ENCODE measurements at places on chromosomes 2 and 18.

DNA sequence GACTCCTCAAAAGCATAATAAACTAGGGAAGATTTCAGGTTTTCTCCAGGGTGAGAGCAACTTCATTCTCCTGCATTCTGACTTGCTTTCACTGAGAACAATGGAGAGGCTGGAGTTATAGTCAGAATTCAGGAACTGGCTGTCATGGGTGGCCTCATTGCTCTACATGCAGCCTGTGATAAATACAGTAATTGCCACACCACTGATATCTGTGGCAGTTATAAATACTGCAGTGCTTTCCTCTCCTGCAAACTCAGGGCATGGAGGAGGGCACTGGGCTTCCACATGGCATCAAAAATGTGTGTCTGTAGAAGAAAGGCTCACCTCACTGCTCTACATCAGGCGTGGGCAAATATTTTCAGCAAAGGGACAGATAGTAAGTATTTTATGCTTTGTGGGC, 510.2 kb downstream of the ZNF516 start:
- DNase-seq: no peak

DNA sequence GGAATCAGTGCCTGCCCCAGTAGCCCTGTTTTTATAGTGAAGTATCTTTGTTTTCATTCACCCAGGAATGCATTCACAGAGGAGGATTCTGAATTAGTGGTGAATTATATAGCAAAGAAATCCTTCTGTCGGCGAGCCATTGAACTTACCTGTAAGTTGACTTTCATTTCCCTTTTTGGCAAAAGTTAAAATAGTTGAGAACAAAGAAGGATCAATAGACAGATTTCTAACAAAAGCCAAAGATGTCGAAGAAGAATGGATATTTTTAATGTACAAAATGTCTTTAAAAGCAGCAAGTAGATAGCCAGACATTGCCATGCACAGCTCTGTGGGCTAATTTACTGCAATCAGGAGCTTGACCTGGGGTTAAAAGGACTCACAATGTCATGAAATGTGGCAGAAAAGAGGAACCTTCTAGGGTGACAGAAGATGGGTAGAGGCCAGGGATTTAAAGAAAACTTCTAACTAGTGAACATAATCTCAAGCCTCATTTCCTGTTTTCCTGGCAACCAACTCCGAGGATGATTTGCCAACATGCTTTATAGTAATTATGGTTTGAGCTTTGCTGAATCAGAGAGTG, 53.8 kb upstream of the TMEM87B start:
- no peak for DNase-seq

GRCh38 chr2:156538083-156538504, 101.9 kb downstream of the GPD2 start:
- no peak for DNase-seq

GRCh38 chr2:103739921-103740320, 978.1 kb downstream of the TMEM182 start:
- no peak for DNase-seq

DNA sequence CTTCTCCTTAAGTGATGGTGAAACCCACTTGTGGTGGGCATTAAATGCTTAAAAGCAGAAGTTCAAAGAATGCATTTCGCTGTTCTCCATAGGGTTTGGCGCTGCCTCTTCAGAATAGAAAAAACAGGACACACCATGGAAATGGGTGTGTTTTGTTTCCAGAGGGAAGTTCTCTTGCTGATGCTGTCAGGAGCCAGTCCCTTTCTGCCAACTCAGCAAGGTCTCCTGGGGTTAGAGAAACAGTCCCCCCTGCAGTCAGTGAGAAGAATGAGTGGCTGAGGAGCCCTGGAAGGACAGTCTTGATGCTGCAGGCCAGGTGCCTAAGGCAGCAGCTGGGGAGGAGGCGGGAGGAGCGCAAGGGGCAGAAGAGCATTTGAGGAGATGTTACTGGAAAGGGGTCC, 37.8 kb upstream of the ASAP2 start:
- no peak for DNase-seq

DNA sequence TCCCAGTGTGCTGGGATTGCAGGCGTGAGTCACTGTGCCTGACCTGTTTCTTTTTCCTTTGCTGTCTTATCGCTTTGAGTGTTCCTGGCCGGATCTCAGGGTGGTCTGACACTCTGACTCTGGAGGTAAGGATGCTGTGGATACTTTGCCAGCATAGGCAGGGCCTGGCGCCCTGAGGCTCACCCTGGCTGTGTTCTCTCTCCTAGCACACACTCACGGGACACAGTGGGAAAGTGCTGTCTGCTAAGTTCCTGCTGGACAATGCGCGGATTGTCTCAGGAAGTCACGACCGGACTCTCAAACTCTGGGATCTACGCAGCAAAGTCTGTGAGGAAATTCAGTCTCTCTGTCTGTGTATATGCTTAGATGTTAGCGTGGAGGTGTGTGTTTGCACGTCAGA, 18.0 kb upstream of the SAG start:
- no peak for DNase-seq

DNA sequence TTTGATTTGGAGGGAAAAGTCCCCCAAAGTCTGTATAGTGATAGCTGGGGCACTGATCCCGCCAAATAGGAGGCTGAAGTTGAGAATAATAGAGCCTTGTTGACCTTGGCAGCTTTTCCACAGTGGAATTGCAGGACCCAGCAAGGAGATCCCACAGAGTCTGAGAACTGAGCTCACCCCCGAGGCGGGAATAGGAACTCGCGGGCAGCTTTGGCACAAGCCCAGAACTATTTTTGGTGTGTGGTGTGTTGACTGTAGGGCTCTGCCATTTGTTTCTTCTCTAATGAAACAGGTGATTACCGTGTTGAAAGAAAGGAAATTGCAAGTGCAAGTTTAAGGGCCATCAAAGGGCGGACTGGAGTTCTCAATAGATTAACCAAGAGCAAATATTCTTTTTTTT, 34.0 kb downstream of the SH3RF3 start:
- DNase-seq: no peak

DNA sequence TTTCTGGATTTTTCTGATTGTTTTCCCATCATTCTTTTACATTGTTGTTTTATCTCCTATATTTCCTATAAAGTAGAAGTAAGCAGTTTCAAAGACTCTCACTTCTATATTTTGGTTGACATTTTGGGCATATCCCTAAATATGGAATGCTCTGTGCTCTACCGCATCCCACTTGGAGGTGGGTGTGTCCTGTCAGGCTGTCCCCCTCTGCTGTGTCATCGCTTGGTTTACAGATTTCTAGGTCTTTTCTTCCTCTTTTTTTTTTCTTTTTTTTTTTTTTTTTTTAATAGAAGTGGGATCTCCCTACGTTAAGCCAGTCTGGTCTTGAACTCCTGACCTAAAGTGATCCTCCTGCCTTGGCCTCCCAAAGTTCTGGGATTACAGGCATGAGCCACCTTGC, 13.3 kb downstream of the DGKD start:
- DNase-seq: no peak

GRCh38 chr2:28552045-28552823, 56.4 kb downstream of the PLB1 start:
- no peak for DNase-seq

DNA sequence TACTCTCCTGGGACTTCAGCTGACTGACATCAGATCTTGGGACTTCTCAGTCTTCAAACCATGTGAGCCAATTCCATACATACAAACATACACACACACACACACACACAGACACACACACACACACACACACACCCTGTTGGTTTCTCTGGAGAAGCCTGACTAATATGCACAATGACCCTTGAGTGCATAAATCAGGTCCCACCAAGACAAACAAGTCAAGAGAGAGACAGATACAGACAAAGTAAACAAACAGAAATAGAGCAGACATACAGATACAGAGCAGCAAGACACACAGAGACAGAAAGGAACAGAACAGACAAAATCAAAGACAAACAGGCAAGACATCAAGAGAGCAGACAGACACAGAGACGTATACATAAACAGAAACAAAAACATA, 43.8 kb upstream of the DDX18 start:
- no peak for DNase-seq

DNA sequence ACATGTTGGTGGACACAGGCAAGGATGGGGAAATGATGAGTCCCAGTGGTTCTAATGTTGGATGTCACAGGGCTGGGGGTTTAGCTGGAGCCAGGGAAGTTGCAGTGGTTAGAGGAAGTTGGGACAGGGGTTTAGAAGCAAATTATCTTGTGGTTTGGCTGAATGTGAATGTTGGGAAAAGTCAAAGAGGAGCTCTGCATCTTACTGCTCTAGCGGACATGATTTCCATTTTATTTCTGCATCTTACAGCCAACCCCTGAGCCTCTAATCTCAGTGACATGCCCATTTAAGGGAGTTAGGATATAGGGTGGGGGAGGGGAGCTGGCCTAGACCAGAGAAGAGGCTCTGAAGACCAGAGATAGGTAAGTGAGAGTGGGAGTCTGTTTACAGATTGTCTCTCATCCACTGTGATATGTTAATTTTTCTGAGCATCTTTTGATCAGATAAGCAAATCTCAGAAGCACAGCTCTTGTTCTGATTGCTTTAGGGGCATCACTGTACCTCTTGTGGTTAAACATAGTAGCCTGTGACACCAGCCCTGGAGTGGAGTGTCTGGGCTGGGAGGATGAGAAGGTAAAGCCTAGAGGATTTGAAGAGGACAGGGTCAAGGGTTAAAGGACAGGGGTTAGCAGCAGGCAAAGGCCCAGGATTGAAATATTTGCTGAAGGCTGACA, 43.6 kb downstream of the SETBP1 start:
- no peak for DNase-seq

DNA sequence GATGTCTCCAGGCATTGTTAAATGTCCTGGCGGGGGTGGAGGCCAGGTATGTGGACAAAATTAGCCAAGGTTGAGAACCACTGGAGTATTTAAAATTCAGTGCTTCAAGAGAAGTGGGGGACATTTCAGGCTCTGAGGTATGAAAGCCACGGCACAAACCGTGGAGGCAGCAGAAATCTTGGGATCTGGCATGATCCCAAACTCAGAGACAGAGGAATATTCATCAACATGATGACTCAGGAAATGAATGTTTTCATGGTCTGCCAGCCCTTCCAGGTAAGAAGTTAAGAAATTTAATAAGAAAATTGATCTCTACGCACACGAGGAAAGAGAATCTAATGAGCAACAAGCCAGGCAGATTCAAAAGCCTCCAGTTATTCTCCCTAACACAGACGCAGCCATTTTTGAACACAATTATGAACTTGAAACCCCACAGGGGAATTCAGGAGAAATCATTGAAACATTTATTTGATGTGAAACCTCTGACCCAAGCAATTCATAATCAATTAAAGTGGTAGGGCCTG, 11.3 kb upstream of the GRP start:
- DNase-seq: no peak

GRCh38 chr2:151053661-151053990, 208.0 kb downstream of the RBM43 start:
- no peak for DNase-seq

DNA sequence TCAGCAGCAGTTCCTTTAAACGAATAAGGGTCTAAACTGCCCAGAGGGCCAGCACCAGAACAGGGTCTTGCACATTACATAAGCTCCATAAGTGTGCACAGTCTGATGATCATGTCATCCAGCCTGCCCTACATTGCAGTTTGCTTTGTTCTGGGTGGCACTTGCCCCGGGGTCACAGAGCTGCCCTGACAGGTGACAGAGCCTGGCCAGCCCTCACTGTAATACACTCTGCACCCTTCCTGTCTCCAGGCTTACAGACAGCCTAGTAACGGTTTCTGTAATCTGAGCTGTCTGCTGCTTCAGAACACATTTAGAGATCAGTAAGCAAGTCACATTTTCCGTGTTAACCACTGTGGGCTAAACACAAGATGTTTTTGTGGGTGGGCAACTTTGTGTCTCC, 213.3 kb downstream of the FAM210A start:
- no peak for DNase-seq

DNA sequence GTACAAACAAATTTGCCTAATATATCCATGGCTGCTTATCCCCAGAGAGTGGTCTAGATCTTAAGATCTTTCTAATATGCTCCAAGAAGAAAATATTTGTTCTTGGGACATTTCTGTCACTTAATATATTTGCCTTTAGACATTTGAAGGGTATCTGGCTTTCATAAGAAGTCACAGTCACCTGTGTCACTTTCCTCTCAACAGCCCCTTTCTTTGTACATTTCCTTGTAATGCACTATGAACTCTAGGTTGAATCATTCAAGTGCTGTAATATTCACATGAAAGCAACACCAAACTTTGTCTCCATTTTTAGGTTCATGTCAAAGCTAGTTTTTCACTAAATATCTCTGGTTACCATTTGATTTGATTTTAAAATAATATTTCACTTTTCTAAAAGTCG, 41.4 kb upstream of the NABP1 start:
- DNase-seq: no peak

DNA sequence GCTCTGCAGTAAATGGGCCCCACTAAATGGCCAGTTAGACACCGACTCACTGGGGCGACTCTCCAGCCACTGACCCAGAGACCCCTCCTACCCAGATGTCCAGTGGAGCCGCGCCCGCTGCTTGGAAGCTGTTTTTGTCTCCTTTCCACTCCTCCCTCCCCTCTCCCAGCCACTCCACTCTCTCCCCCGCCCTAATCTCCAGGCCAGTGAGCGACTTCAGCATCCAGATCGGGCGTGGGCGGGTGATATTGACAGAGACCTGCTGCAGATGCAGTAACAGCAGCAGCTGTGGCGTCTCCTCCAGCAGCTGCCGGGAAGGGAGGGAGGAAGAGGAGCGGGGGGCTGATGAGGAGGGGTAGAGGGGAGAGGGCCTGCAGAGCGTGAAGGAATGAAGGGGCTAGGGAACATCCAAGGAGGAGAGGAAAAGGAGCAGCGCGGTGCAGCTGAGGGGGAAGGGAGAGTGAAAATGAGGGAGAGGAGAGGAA, at the start of gene SCN7A:
SCN7A (minus strand) TSS at position 110 of the 485 bp plus-strand sequence. CDS start 16,553 bp downstream, outside the sequence.
- no peak for DNase-seq

DNA sequence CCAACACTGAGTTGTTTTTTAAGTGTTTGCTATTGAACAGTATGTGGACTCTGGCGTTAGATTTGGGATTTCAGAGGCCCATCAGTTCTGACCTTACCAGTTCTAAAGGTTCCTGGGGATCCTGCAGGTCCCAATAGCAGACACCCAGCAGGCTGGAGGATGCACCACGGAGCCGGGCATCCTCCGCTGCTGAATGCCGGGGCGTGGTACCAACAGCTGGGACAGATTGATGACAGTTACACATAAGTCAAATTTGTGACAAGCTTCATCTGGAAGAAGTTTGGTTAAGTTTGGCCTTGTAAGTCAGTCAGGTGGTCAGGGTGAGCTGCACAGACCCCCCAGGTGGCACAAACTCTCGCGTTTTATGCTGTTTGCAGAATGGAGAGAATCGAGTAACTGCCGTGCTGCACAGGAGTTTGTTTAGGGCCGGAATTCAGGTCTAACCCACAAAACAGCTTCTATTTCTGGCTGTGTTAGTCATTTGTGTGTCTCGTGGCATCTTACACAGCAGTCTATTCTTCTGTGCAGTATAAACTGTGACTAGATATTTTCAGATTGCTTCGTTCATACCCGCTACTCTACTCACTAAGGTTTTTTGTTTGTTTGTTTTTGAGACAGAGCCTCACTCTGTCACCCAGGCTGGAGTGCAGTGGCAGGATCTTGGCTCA, 19.2 kb downstream of the CTDP1 start:
- DNase-seq: no peak
